Activated naive CD8-positive, alpha-beta T cell treated with anti-CD3 and anti-CD28 coated beads, Interleukin-2, amount 50 U/mL, for 16 hours (primary cell): ENCODE measurements at places on chromosomes 1 and 21.

GRCh38 chr1:55965981-55966461 is 613.3 kb downstream of the PLPP3 start:
- DNase-seq = no peak

DNA sequence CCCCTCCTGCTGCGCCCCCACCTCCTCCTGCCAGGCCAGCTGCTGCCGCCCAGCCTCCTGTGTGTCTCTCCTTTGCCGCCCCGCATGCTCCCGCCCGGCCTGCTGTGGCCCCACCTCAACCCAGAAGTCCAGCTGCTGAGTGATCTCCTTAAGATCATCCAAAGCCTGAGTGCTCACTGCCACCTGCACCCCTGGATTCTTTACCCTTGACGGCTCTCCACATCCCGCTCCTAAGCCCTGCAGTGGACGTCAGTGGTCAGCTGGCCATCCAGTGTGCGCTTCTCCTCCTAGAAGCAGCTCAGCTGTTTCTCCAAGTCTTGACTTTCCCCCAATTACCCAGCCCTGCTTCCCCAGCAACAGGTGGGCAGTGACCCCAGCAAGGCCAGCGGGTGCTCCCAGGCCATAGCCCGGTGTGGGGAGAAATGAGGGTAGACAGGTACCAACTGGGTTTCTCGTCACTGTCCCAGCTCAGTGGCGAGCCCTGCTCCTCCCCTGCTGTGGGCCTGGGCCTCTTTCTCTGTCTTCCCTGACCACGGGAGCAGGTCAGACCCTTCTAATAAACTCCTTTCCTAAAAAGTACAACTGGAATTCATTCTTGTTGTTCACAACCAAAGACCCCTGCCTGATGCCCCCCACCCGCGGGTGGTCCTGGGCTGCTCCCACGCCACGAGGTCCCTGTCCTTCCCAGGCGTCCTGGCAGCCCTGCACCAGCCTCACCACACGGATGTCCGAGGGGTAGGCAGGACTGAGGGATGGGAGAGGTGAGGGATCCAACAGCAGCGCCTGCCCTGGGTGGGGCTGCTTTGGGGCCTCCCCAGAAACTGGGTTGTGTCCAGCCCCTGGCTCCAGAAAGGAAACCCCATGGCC is 1.4 kb downstream of the KRTAP10-7 start:
- no peak for DNase-seq

DNA sequence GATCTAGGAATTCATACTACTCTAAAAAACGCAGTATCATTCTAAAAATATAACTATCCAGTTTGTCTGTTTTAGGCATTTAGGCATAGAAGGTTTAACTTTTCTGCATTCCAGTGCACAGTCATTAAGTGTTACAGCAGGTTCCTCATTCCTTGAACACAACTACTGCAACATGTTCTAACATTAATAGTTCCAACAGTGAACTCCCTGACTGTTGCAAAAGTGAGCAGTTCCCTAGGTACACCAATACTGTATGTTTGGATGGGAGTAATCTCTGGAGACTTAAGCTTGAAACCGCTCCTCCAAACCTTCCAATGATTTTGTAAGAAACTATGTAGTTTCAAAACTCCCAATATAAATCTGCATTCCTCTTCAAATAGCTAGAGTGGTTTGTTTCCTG is 46.2 kb downstream of the UCHL5 start:
- DNase-seq = no peak

- no peak for DNase-seq
Observed at GRCh38 chr1:112790920-112791722, 76.0 kb upstream of the PPM1J start.

- no peak for DNase-seq
Observed at GRCh38 chr1:25947027-25947426, 40.8 kb upstream of the STMN1 start.

- DNase-seq = peak; percentile 36
Observed at GRCh38 chr1:18597160-18598042, 33.2 kb upstream of the PAX7 start.

GRCh38 chr1:17190010-17190995 is 14.6 kb upstream of the PADI1 start:
- no peak for DNase-seq

GRCh38 chr1:168903237-168903830 is 174.3 kb upstream of the DPT start:
- DNase-seq = no peak

GRCh38 chr1:54006508-54006907 is 11.5 kb downstream of the LDLRAD1 start:
- DNase-seq = no peak

DNA sequence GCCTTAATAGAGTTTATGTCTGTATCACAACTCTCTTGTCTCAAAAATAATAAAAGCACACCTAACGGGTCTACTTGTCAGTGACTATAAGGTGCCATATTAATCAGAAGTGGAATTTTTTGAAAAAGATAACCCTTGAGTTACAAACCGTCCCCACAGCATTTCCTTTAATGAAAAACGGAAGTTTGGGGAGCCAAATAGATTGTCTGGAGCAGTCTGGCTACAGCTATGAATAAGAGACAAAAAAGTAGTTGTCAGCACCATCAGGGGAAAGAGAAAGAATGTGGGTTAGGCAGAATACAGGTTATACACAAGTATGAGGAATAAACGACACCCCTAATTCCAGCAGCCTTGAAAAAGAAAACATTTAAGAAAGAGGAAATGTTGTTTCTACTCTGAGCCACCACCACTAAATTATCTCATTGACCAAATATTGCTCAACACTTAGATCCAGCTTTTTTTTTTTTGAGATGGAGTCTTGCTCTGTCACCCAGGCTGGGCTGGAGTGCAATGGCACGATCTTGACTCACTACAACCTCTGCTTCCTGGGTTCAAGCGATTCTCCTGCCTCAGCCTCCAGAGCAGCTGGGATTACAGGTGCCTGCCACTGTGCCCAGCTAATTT is 29.4 kb upstream of the USP24 start:
- no peak for DNase-seq

- DNase-seq = no peak
Observed at GRCh38 chr1:161048949-161049722, 3.4 kb upstream of the USF1 start.

- DNase-seq = no peak
Observed at GRCh38 chr1:223062177-223062576, 80.9 kb downstream of the TLR5 start.

DNA sequence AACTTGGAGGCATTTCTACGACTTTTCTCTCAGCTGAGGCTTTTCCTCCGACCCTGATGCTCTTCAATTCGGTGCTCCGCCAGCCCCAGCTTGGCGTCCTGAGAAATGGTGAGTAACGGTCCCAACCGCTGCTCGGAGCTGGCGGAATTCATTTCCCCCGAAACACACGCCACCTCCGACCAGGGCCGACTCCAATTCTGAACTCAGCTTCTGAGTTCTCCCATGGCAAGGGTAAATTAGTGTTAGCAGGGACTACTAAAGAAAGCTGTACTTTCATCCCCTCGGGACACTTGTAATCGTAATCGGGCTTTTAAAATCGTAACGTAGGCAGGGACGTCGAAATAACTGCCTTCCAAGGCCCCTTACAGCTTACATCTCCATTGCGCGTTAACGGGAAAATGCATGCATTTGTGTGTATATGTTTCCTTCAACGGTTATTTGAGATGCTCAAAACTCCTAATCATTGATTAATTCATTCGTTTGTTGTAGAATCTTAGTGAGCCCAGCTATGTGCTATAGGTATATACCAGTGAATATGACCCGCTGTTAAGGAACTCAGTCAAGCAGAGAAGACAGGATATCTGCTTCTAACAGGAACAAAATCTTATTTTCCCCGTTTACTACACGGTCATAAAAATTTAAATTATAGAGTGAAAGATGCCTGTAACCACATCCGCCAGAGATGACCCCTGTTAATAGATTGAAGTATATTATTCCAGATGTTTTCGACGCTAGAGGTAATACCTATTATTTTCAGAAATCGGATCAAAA is 472 bp downstream of the DTL start:
- no peak for DNase-seq

DNA sequence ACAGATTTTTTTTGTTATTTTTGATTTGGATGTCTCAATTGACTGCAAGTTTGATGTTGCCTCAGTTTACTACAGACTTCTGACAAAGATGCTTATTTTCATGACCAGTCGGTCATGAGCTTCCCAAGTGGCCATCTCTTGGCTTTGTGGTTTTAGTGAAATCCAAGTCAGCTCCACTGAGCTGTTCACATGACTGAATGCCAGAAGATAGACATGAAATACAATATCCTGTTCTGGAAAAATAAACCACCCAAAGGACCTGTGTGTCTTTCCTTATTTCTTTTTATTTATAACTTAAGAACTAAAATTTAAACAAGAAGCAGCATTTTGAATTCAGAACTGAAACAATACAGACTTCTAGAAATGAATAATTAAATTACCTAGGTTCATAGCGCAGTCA is 89.3 kb downstream of the HMCN1 start:
- no peak for DNase-seq

DNA sequence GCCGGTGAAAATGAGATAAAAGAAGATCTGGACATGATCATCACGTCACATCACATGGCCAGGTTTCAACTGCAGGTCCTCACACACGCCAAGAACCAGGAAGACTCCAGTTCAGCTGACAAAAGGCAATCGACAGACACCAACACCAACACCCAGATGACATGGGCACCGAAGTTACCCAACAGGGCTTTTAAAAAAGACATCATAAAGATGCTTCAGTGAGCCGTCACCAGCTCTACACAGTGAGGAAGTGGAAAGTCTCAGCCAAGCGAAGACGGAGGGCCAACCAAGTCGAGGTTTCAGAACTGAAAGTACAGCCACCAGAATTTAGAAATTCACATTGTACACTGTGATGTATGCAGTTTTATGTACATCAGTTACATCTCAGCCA is 154.3 kb upstream of the COL6A1 start:
- DNase-seq = no peak

DNA sequence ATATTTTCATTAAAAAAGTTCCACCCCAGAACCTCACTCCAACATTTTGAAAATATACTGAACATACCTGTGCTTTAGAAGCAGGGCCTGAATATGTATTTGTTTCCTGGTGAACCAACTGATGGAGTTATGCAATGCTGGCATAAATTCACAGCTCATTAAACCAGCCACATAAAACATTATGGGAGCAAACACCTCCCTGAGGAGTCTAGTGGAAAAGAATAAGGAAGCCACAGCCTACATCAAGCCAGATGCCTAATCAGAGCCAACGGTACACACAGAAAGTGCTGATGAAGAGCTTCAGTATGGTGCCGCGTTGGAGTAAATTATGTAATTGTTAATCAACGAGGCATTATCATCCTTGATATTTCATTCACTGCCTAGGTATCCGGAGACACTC is 199.5 kb downstream of the AJAP1 start:
- no peak for DNase-seq

DNA sequence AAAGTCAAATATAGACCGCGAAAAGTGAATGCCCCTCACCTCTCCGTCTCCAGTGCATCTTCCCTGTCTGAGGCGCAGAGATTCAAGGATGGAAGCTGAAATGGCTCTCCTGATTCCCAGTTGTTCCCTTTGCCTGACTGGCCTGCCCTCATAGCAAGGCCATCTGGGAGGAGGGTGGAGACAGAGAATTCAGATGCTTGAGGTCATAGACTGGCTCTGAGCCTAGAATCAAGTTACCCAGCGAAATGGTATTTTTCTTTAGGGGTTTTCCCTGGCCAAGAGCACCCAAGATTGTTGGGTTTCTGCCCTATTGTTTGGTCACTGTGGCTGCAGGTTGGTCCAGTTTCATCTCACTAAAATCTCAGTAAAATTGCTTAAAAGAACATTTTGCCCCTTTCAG is 7.2 kb downstream of the METTL13 start:
- DNase-seq = no peak

- no peak for DNase-seq
Observed at GRCh38 chr1:248905662-248906008, 400 bp upstream of the PGBD2 start.

DNA sequence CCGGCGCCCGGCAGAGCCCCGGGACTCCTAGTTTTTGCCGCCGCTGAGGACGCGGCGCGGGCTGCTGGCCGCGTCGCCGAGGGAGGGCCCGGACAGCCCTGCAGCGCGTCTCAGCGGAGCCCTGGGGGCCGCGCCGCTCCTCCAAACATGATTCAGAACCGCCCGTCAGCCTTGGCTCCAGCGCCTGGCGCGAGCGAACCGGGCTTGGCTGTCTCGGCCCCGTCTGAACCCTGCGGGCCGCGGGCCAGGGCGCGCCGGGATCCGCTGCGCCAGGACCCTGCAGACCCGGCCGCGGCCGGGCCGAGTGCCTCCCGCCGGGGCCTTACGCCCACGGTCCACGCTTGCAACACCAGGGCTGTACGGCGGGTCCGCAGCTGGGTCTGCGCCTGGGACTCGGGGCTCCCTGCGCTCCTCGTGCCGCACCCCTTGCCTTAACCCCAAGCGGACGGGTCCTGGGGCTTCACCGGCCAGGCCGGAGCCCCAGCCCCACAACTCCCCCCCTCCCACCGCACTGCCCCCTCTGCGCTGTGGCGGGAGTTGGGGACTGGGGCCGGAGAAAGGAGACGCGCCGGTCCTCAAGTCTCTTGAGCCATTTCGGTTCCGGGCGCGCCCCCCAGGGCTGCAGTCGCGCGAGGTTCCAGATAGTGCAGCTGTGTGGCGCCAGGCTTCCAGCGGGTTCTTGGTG is 48.4 kb upstream of the CD34 start:
- DNase-seq = no peak

DNA sequence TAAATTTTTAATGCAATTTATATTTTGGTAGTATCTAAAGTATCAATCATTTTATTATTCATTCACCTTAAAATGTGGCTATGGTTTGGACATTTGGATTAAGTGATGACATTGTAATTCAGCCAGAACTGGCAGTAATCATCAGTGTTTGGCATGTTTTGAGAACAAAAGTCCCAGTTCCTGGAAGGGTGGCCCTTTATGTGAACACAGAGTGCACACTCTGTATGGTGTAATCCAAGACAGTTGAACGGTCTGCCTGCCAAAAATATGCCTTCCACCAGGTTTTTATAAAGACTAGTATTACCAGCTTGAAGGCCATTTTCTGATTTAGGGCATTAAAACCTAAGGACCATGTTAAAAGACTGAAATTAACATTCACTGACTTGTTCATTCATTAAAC is 448.7 kb downstream of the LTN1 start:
- no peak for DNase-seq

- DNase-seq = no peak
Observed at GRCh38 chr1:25733271-25733670, 66.7 kb upstream of the SELENON start.

- DNase-seq = no peak
Observed at GRCh38 chr1:150487763-150488115, 520 bp downstream of the TARS2 start.

DNA sequence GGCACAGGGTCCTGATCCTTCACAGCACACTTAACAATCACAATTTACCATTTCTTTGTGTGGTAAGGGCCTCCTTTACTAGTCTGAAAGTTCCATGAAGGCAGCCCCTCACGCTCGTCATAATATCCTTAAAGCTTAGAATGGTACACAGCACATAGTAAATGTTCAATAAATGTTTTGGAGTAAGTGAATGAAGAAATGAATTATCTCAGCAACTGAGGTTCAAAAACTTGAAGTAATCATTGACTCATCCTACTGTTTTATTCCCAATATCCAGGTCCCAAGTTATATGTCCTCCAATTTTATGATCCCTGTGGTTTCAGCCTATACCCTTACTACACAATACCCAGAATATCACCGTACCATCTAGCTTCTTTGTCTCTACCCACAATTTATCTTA is 2.2 kb upstream of the C1orf162 start:
- no peak for DNase-seq

- no peak for DNase-seq
Observed at GRCh38 chr1:244102046-244102445, 51.0 kb downstream of the ZBTB18 start.
